ENCODE measurements at places on chromosomes 3 and 15.

DNA sequence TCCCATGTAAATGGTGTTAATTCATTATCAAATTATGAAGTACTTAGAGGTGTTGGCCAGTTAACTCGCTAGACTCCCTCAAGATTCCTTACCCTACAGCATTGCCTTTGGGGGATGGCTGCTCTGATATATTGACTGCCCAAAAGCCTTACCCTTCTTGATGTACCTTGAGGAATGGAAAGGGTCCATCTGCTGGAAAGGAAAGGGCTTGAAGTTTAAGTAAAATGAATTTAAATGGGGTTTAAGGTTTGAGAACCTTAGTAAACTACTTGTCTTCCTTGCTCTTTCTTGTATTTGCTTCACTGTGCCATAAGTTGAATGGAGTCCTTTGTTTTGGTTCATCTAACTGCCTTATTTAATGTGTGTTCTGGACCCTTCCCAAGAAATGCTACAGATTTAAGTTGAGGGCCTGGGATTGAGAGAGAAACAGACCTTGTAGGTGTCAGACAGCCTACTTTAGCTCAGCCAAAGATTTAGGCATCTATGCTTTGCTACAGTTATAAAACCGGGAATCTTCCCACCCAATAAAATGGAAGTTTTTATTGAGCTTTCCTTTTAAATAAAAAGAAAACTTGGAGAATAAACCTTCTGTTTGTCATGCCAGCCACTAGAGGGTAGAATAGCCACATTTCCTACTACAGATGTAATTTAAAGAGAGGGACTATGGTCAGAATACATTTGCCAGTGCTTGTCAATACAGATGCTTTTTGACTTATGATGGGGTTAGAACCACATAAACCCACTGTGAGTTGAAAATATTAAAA is 25.3 kb downstream of the CMSS1 start:
- DNase-seq = peak; percentile 23

DNA sequence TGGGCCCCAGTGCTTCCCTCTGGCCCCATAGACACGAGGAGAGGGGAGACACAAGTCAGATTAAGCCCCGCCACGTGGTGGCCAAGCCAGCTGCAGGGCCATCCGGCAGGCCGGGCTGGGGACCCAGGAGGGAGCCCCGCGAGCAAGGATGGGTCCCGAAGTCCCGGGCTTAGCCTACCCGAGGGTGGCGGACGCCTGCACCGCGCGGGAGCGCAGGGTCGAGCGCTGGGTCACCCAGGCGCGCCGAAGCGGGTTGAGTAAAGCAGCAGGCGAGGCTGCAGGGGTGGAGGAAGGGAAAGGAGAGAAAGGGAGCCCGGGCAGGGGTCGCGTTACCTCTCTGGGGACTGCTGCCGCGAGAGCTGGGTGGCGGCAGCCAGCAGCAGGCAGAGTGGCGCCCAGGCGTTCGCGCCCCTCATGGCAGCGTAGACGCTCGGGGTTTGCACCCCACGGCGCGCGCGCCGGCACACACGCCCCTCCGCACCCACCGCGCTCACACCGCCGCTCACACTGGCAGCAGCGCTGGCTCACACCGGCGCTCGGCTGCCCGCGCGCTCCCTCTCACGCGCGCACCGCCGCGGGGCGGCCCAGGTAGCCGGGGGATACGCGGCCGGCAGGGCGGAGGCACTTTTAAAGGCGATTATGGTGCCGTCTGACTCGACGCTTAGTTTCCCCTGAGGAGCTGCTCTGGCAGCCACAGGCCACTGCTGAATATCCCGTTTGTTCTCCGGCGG is at the start of gene PCOLCE2:
PCOLCE2 (minus strand) TSS at position 603 of the 731 bp plus-strand sequence; CDS start at position 416, 187 bp downstream.
- peak; percentile 28 for DNase-seq

- no peak for DNase-seq
Measured at GRCh38 chr3:66795365-66795764, 202.7 kb upstream of the KBTBD8 start.

GRCh38 chr3:74611206-74611605 is 3.3 kb downstream of the CNTN3 start:
- DNase-seq = no peak

- no peak for DNase-seq
Measured at GRCh38 chr3:59558906-59559720, 509.3 kb upstream of the CFAP20DC start.

DNA sequence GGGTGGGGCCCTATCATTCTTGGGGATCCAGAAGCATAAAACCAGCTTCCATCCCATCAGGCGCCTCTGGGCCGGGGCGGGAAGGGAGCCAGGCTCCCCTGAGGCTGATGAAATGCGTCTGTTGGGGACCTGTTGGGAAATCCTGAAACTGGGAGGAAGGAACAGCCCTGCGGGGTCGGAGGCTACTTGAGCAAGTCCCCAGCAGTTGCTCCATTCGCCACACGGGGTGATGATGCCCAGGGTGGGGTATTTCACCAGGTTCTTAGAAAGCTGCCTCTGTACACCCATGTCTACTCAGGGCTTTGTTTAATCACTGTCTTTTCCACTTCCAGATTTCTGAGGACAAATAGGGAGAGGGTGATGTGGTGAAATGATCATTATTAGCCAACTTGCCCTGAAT is 25.4 kb upstream of the TSEN2 start:
- DNase-seq = no peak

- DNase-seq = peak; percentile 43
Measured at GRCh38 chr3:192409201-192409837, 318.0 kb downstream of the FGF12 start.

DNA sequence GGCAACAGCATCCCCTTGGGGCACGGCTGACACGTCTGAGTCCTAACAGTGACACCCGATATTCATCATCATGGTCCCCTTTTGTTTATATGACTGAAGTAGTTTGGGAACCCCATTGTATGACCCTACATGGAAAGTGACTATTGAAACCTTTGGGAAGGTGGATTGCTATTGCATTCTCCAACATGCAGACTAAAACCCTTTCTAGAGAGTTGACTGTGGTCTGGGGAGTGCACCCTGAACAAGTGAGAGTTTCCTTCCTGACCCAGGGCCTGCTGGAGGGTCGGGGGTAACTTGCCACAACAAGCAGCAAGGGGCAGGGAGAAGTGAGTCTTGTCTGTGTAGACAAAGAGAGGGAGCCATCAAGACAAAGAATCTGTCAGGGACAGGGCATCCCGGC is 54.4 kb downstream of the ISG20 start:
- no peak for DNase-seq

DNA sequence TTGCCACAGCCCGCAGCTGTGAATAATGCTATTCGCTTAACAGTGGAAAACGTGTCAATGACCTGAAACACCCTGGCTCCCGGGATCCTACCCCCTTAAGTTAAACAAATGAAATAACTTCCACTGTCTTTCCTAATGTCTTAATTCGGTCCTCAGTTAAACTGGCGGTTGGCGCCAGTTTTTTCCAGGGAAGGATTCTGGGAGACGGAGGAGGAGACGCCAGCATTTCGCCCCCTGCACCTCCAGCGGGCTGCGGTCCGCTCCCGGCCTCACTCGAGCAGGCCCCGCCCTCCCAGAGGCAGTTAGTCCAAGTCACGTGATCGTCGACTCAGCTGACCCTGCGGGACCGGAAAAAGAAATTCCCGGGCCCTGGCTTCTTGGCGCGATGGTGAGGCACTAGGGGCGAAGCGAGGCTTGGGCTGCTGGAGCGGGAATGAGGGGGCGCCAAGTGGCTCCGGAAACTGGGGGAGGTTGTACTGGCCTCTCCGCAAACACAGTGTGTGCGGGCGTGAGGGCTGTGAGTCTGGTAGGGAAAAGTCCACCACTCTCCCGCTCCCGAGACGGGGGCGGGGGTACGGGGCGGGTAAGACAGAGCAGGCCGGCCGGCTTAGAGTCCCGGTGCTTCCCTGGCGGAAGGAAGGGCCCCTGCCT is at the start of gene COMMD4:
COMMD4 (plus strand) TSS at position 359 of the 651 bp plus-strand sequence; CDS start at position 386, 27 bp downstream.
- DNase-seq = peak; percentile 73

GRCh38 chr15:81751256-81751655 is 294.6 kb downstream of the MEX3B start:
- no peak for DNase-seq

DNA sequence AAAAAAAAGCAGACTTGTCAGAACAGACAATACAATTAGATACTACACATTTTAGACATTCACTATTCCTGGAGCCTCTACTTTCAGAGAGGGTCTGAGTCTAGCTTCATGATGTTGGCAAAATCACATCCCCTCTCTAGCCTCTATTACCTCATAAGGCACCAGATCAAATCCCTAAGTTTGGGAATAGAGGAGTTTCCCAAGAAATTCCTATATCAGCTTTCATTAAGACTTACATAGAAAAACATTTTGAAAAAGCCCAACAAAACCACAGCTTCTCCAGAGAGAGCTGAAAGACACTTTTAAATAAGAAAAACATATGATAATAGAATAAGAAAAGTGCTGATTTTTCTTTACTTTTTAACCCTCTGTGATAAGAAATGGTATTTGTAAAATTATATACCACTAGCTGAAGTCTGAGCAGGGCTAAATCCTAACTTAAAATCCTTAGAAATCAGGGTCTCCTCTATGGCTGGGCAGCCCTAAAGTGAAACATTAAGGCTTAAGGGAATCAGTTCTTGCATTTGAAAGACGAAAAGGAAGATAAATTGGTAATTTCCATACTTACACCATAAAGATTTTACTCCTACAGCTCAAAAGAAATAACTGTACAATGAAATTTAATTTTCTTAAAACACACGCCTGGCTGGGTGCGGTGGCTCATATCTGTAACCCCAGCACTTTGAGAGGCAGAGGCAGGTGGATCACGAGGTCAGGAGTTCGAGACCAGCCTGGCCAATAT is 4.3 kb downstream of the TBC1D2B start:
- DNase-seq = no peak

- DNase-seq = no peak
Measured at GRCh38 chr3:122681284-122681973, 790 bp downstream of the PARP14 start.

- no peak for DNase-seq
Measured at GRCh38 chr3:138476526-138476925, 42.1 kb downstream of the ESYT3 start.

DNA sequence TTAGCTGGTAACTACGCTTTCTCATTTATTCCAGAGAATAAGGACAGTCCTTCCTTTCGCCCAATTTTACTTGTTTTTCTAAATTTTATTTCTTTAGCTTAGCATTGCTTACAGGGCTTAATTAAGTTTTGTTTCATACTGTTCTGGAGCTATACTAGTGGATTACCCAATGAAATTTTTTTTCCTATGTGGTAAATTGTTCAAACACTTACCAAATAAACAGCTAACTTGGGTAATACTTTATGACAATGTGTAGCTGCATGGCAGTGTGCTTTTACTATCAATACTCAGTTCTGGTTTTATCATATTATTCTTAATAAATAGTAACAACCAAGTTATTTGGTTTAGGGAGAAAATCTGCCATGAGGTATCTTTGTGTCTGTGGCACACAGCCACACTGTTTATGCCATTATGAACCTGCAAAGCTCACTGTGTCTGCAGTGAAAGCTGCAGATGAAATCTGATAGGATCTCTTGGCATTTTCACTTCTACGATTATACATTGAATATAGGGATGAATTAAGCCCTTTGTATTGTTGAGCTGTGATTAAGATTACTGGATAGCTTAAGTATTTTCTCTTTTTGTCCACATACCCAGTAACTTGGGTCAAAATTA is 37.2 kb downstream of the UBE2E2 start:
- no peak for DNase-seq

DNA sequence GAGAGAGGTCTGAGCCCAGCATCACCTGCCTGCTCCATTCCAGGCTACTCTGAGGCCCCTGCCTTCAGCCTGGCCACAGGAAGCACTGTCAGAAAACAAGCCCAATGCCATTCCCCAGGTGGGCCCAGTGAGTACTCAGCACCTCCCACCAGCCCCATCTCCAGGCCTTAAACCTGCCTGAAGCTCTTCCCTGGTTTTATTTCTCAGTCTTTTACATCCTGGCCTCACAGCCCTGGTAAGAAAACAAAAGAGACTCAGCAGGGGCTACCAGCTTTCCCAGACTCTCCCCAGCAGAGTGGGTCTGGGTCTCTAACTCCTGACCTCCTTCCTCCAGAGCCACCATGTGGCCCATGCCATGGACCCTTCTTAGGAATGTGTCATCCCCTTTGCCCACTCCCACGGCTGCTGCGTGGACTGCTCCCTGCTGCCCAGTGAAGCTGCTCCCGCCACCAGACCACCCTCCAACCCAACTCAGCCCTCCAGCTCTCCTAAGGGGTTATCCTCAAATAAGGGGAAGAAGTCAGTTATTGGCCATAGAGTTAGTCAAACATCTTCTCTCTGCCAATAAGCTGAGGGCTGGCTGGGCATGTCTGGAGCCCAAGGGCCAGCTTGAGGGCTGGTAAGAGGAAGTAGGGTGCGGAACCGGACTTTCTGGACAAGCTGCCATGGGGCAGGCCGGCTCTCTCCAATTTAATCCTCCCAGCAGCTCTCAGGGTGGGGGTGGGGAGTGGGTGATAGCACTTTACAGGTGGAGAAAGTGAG is 116.7 kb upstream of the LINGO1 start:
- no peak for DNase-seq

GRCh38 chr15:67944010-67944641 is 104.3 kb upstream of the RNU6-1 start:
- DNase-seq = no peak

DNA sequence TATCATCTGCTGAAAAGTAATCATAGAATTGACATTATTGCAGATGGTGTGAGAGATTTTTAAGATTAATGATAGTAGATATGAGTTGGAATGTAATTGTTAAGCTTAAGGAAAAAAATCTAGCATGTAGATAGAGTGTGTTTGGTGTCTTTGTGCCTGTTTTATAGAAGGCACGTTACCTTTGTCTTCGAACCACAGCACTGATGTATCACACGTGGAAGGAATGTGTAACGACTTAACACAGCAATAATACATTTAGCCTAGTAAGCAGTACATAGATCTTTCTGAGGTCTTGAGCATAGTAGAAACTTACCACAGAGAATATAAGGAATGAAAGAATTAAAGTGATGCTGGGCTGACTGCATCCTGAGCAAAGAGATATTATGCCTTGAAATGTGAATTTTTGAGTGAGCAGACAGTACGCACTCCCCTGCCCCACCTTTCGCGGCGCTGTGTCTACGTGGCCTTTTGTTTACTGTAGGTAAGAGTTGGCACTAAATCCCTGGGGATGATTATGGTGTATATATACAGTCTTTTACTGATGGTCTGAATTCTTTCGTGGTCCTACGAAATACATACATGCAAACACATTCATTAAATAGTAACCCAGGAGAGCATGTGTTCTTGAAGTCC is 217.6 kb upstream of the TOPAZ1 start:
- DNase-seq = no peak

DNA sequence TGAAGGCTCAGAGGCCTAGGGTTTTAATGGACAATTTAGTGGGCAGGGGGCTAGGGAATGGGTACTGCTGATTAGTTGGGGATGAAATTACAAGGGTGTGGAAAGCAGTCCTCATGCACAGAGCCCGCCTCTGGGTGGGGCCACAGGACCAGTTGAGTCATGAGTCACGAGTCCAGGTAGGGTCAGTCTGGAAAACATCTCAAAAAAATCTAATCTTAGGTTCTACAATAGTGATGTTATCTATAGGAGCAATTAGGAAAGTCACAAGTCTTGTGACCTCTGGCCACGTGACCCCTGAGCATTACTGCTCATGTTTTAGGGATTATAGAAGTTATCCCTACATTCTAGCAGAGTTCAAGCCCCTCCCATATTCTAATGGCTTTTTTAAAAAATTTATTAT is 18.6 kb upstream of the IREB2 start:
- DNase-seq = no peak

All from GM10248 (cell line).